ENCODE measurements at places on chromosomes 1 and 21.

- no peak for DNase-seq
Measured at GRCh38 chr1:72845981-72846380, 563.6 kb upstream of the NEGR1 start.

DNA sequence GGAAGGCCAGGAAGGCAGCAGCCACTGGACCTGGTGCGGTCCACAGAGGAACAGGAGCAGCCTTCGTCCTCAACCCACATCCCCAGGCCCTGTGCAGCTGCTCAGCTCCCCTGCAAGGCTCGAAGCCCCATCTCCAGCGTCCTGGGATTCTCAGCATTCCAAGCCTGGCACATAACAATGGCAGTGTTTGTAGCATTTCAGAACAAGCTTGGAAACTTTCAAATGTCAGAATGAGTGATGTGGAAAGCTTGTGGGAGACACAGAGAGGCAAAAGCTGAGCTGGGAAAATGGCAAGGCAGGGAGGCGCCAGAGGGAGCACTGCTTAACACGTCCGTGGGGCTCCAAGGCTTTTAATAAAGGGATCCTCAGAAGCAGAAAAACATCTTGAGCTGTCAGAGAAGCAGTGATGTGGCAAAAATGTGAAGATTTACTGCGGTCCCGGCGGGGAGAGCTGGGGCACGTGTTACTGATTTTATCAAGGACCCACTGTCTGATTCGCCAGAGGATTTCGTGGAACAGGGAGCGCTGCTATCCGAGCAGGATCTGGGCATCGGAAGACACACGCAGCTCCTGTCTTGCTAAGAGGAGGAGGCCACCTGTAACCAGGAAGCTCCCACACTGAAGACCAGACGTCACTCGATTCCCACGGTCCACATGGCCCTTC is 38.1 kb downstream of the TOMM20 start:
- peak; percentile 89 for DNase-seq

DNA sequence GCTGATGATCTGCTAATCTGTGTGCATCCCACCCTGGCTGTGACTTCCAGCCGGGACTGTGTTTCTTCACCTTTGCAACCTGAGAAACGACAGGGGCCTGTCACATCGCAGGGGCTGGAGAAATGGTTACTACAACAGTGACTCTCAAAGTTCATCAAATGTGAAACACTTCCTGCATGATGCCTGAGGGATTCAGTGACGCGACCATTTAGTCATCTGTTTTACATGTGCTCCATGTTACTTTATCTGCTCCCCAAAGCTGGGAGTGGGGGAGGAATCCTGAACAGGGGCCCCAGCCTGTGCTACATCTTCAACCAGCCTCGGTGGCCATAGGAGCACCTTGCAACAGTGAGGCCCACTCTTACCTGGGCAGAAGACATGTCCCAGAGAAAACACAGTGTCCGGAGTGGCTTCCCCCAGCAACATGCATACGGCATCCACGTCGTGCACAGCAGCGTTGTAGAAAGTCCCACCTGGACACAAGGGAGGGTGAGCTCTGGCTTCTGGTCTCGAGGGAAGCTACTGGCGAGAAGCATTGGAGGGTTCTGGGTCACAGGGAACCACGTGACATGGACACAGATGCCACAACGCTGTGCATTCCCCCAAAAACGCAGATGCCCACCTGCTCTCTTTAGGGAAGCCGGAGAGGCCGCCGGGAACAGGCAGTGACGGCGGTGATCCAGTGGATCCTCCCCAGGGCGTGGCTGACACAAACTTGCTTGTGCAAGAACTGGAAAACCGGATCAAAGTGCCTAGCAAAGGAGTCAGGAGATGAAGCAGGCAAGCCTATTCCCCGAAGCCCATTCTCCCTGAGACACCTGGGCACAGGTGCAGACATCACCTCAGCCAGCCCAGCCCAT is 9.6 kb upstream of the CCDC27 start:
- DNase-seq, result no peak

- no peak for DNase-seq
Measured at GRCh38 chr1:22658385-22659163, 5.5 kb downstream of the C1QB start.

GRCh38 chr1:185435696-185436379 is 118.8 kb upstream of the IVNS1ABP start:
- no peak for DNase-seq

GRCh38 chr1:99919220-99919619 is 50.6 kb upstream of the SLC35A3 start:
- no peak for DNase-seq

DNA sequence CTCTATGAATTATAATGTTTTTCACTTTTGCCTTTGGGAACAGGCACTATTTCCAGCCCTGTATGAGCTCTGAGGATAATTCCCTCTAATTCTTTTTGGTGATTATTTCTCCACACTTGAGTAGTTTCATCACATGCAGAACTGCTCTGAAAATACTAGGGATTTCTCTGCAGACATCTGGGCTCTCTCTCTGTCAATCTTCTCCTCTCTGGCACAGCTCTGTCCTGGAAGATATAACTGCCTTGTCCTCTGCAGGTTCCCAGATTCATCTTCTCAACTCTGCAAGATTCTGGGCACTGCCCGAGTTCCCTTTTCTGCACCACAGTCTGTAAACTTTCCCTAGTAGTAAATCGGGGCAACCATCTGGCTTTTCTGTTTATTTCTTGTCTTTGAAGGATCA is 131.3 kb upstream of the FMN2 start:
- DNase-seq, result no peak

DNA sequence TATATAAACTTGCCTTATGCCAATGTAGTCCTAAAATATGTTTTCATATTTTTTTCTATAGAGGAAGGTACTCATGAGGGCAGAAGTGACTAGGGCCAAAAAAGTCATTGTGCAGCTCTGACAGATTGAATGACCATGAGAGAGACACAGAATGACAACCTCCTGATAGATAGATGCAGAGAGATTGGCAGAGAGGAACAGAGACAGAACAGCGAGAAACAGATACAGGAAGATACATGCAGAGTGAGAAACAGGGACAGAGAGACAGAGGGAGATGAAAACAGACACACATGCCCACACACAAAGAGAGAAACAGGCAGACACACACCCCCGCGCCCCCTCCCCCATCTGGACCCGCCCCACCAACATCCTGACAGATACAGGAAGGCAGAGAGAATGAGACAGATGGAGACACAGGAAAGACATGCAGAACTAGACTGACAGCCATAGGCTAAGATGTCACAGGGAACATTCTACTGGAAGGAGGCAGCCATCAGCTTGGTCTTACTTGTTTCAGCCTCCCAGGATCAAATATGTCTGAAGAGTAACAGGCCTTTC is 211.1 kb downstream of the ST6GALNAC3 start:
- DNase-seq, result no peak

DNA sequence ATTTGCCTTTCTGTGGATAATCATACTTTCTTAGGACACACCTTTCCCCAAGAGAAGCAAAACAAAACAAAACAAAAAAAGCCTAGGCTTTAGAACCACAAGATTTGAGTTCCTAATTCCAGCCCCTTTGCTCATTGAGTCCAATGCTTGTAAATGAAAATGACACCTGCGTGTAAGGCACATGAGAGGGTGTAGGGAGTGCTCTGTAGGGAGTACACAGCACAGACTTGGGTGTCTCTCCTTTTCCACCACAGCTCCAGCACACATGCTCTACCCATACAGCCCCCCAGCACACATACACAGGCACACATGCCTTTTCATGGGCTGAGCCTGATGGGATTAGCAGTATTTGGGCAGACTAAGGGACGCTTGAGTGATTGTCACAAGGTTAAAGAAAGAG is 9.2 kb upstream of the NGF start:
- DNase-seq, result peak; percentile 7

- DNase-seq, result peak; percentile 72
Measured at GRCh38 chr1:22639286-22639685, 2.9 kb downstream of the C1QA start.

- no peak for DNase-seq
Measured at GRCh38 chr1:29708381-29708780, 472.1 kb downstream of the PTPRU start.

DNA sequence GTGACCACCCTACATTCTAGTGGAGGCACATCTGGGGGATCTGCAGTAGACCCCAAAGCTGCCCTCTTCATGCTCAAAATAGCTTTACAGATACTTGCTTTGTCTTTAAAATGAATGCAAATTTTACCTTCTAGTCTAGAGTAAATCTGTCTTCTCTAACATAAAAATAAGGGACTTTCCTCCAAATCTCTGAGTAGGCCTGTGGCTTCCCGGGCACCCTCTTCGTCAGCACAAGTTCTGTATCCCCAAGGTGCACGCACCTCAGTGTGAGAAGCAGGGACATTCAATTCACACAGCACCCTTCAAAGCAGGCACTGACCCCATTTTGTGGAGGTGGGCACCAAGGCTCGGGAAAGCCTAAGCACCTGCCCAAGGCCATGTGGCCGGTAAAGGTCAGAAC is 19.0 kb downstream of the MEF2D start:
- DNase-seq, result no peak

GRCh38 chr1:73040811-73041210 is 758.5 kb upstream of the NEGR1 start:
- peak; percentile 3 for DNase-seq

DNA sequence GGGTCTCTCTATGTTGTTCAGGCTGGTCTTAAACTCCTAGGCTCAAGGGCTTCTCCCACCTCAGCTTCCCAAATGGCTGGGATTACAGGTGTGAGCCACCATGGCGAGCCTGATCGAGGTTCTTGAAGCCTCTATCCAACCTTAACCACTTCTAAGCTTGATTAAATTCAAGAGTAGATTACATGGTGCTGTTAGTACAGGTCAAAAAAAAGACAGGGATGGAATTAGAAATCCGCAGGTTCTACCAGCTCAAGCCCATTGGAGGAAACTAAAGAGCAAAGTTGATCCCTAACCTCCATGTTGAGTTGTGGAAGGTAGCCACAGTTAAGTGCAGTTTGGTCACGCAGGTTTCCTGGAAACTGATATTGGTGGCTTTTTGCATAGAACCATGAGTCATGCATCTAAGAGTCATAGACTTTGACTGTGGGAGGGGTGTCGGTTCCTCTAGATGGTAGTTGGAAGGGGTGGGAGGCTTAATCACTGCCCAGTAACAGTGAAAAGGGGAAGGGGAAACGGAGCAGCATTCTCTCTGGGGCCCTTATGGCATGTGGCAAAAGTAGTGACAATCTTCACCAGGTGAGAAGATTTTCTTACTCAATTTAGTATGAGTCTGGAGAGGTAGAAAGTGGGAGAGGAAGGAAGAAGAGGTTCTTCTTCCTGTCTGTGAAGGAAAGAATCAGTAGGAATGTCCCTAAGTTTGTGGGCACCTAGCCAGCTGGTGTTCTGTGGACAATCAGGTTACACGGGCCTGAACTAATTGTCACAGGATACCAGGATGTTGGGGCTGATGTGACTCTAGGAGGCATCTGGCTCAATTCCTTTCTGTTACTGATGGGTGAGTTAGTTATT is 7.0 kb downstream of the CD53 start:
- no peak for DNase-seq

DNA sequence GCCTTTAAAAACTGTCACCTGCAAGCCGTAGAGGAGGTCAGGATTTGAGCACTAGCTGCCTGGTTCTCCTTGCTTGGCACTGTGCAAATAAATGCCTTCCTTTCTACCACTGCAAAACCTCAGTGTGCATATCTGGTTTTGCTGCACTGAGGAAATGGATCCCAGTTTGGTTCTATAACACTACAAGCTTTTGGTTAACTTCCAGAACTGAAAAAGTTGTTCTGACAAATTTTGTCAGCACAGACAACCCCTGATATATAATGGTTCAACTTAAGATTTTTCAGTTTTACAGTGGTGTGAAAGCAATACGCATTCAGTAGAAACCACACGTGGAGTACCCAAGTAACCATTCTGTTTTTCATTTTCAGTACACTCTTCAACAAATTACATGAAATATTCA is 29.8 kb upstream of the GALNT2 start:
- no peak for DNase-seq

- no peak for DNase-seq
Measured at GRCh38 chr1:30721812-30722537, 1.4 kb downstream of the MATN1 start.

DNA sequence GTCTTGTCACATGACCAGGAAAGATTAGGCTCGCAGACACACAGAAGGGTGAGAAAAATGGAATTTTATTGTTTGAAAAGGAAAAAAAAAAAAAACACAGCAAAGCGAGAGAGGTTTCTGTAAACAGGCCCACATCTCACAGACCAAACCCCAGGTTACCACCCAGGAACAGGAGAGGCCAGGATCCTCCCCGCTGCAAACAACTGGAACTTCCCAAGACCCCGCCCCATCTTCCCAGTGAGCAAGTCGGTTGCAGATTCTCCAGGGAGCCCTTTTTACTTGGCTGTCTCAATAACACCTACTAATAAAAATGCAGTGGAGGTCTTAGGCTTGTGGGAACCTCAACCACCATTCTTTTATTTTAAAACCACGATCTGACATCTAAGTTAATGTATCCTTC is 84.7 kb upstream of the ETS2 start:
- DNase-seq, result peak; percentile 6

DNA sequence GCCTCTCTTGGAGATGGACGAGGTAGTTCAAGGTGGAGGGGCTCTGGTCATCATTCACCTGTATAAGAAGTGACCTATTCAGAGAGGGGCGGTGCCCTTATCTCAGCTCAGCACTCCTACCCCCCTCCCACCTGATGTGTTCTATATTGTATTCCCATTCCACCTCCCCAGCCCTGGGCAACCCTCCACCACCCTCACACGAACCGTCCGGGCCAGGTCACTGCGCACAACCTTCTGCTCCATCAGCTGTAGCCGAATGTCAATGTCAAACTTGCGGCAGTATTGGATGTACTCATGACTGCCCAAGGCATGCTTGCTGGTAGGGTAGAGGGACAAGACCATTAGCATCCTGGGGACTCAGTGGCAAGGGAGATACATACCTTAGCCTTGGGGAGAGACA is 34.3 kb downstream of the PIK3C2B start:
- no peak for DNase-seq

DNA sequence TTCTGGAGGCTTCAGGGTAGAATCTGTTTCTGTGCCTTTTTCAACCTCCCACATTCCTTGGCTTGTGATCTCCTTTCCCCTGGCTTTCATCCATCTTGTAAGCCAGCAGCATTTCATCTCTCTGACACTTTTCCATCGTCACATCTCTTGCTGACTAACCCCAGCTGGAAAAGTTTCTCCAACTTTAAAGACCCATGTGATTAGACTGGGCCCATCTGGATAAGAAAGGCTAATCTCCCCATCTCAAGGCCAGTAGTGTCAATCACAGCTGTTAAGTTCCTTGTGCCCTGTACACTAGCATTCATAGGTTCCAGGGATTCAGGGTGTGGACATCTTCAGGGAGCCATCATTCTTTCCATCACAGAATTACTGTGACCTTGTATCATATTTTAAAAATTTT is 452.1 kb downstream of the TTLL7 start:
- no peak for DNase-seq

GRCh38 chr1:75233302-75233929 is 99.2 kb downstream of the LHX8 start:
- peak; percentile 49 for DNase-seq

DNA sequence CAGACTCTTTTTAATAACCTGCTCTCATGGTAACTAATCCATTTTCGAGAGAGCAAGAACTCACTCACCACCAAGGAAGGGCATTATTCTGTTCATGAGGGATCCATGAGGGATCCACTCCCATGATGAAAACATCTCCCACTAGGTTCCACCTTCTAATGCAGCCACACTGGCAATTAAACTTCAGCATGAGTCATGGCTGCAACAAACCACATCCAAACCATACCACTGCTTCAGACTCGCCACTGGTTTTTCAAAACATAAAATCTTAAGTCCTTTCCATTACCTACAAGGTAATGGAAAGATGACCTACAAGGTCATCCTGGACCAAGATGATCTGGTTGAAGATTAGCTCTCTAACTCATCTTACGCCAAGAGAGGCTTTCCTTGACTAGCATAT is 405.1 kb downstream of the VAV3 start:
- DNase-seq, result no peak

Data from neural progenitor cell (in vitro differentiated cells).